ENCODE measurements at places on chromosomes 5 and 9.

DNA sequence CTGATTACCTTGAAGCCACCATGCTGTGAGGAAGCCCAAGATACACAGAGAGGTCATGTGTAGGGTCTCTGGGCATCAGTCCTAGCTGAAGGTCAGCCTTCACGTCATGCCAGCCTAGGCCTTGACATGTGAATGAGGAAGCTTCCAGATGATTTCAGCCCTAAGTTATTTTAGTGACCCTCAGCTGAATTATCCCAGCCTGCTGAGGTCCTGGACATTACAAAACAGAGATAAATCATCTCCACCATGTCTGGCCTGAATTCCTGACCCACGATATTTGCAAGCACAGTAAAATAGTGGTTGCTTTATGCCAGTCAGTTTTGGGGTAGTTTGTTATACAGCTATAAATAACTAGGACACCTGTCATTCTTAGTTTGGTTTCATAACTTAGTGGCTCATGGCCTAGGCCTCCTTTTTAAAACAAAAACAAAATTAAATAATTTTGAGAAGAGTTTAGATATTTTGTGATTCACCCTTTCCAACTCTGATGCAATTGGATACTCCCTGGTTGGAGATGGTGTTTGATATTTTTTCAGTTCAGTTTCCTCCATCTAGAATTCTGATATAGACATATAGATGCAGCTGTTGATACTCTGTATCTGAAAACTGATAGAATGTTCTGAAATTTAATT is 571.3 kb upstream of the CLINT1 start:
- H3K36me3 ChIP-seq: peaks cover 2% of the 10 kb centered on the region
- no peak for DNase-seq
- no peaks in the 10 kb centered on the region for H3K27me3 ChIP-seq
- H3K4me1 ChIP-seq: peaks cover 53% of the 10 kb centered on the region
- no peak overlapping the region for H3K4me3 ChIP-seq
- no peak overlapping the region for H3K27ac ChIP-seq

DNA sequence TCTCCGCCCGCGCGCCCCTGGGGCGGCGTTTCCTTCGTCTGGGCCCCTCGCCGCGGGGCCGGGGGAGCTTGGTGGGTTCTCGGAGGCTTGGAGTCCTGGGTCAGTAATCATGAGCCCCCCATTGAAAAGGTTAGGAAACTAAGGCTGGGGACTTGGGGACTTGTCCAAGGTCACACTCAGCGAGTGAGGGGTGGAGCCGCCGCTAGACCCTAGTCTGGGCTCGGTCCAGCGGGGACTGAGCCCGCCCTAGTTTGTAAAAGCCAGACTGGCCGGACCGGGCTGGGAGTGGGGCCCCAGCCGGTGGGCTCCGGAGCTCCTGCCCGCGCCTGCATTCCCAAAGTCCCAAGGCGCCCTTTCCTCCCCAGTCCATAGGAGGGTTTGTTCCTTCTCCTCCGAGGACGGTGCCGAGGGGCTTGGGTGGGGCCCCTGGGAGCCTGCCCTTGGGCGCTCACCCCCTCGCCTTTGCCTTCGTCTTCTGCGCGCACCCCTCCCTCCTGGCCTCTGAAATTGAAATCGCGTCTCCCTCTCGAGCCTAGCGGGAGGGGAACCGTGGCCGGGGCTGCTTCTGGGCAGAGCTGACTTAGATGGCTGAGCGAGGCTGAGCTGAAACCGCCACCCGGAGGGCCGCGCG is 995 bp downstream of the OLFM1 start:
- H3K27me3 ChIP-seq: peaks cover 51% of the 10 kb centered on the region
- DNase-seq: no peak
- H3K27ac ChIP-seq: no peak overlapping the region
- peaks cover 6% of the 10 kb centered on the region for H3K4me1 ChIP-seq

- H3K27ac ChIP-seq: no peak overlapping the region
- no peak overlapping the region for H3K4me3 ChIP-seq
- DNase-seq: no peak
- H3K36me3 ChIP-seq: no peaks in the 10 kb centered on the region
These were observed 68.3 kb downstream of the HTR4 start for GRCh38 chr5:148585988-148586387.

GRCh38 chr5:44719856-44720255 is 88.9 kb upstream of the MRPS30 start:
- no peaks in the 10 kb centered on the region for H3K36me3 ChIP-seq
- H3K4me1 ChIP-seq: no peaks in the 10 kb centered on the region
- H3K27me3 ChIP-seq: no peaks in the 10 kb centered on the region

DNA sequence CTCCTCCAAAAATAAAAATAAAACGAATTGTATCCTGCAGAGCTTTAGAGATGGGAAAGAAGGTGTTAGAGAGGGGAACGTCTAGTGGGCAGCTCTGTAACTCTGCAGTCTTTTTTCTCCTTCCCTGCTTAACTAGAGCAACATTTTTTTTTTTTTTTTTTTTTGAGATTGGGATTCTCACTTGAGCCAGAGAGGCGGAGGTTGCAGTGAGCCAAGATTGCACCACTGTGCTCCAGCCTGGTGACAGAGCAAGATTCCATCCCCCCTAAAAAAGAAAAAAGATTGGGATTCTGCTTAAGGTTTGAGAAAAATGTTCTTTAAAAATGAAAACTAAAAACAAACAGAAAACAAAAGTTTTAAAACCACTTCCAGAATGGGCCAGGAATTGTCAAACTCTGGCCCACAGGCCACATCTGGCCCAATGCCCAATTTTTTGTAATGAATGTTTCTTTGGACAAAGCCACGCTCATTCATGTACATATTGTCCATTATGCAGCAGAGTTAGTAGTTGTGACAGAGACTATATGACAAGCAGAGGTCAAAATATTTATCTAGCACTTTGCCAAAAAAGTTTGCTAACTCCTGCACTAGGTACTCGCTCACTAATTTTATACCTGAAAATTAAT is 98.5 kb downstream of the ZCCHC7 start:
- no peaks in the 10 kb centered on the region for H3K27me3 ChIP-seq
- H3K27ac ChIP-seq: no peak overlapping the region
- DNase-seq: no peak
- H3K36me3 ChIP-seq: peaks cover 13% of the 10 kb centered on the region
- H3K4me1 ChIP-seq: peaks cover 29% of the 10 kb centered on the region
- no peak overlapping the region for H3K4me3 ChIP-seq

DNA sequence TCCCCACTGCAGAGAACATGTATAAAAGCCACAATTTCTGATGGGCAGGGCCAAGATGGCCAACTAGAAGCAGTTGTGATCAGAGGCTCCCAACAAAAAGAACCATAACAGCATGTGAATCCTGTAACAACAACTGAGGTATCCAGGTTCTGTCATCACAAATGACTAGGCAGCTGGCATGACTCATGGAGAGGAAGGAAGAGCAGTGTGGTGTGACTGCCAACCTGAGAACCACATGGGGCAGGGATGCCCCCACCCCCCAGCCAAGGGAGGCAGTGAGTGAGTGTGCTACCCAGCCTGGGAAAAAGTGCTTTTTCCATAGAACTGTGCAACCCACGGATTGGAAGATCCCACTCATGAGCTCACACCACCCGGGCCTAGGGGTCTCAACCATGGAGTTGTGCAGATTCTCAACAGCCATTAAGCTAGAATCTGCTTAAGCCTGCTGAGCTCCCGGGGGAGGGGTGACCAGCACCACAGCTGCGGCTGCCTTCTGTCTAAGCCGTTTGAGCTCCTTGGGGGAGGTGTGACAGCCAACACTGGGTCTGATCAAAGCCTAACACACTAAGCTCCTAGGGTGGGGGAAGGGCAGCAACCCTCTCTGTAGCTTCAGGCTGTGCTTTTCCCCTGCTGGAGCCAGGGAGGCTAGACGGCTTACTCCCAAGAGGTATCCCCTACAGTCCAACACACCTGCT is 80.1 kb upstream of the DMAC1 start:
- H3K4me3 ChIP-seq: no peak overlapping the region
- H3K27me3 ChIP-seq: no peaks in the 10 kb centered on the region
- H3K36me3 ChIP-seq: peaks cover 3% of the 10 kb centered on the region
- peak; percentile 36 for DNase-seq
- H3K4me1 ChIP-seq: peaks cover 20% of the 10 kb centered on the region
- no peak overlapping the region for H3K27ac ChIP-seq

DNA sequence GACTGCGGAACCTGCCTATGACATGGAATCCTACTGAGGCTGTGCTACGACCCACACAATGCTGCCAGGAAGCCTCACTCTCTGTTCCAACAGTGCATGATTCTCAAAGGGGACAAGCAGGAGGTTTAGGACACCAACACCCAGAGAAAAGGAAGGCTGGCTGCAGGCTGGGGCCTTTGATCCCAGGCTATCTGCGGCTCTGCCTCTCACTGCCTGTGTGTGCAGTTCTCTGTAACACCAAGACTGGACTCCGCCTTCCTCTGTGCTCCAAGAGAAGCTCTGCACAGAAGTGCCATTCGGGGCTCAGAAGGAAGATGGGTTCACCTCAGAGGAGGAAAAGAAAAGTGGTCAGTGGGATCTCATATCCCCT is 20.5 kb downstream of the ANKH start:
- peaks cover 6% of the 10 kb centered on the region for H3K4me1 ChIP-seq
- no peak overlapping the region for H3K4me3 ChIP-seq
- peaks cover 14% of the 10 kb centered on the region for H3K36me3 ChIP-seq
- DNase-seq: no peak
- no peak overlapping the region for H3K27ac ChIP-seq

GRCh38 chr5:158431369-158432029 is 572.6 kb upstream of the CLINT1 start:
- no peaks in the 10 kb centered on the region for H3K27me3 ChIP-seq
- H3K27ac ChIP-seq: peak overlapping the region; percentile 33
- no peak for DNase-seq
- H3K4me1 ChIP-seq: peaks cover 65% of the 10 kb centered on the region
- peaks cover 2% of the 10 kb centered on the region for H3K36me3 ChIP-seq

DNA sequence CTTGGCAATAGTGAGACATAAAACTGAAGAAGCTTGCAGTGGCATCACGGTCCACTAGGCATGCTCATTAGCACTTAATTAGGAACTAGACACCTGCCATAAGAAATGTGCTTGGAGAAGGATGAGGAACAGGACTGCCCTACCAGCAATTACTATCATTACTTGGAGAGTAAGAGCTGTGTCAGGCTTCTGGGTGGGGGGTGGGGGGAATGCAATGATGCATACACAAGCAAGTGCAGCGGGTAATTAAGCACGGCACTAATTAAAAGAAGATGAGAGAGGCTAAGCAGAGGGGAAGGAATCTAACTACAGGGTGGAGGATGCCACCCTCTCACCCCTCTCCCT is 53.1 kb downstream of the TLE1 start:
- H3K27ac ChIP-seq: no peak overlapping the region
- H3K36me3 ChIP-seq: no peaks in the 10 kb centered on the region

- peaks cover 6% of the 10 kb centered on the region for H3K4me1 ChIP-seq
- no peaks in the 10 kb centered on the region for H3K36me3 ChIP-seq
- H3K27ac ChIP-seq: no peak overlapping the region
- DNase-seq: no peak
These were observed 148.7 kb upstream of the SLC12A2 start for GRCh38 chr5:127934791-127935256.

GRCh38 chr9:134627417-134628353 is 13.9 kb upstream of the COL5A1 start:
- H3K27me3 ChIP-seq: no peaks in the 10 kb centered on the region
- H3K36me3 ChIP-seq: no peaks in the 10 kb centered on the region
- no peak overlapping the region for H3K27ac ChIP-seq
- H3K4me3 ChIP-seq: no peak overlapping the region
- H3K4me1 ChIP-seq: no peaks in the 10 kb centered on the region
- DNase-seq: no peak

DNA sequence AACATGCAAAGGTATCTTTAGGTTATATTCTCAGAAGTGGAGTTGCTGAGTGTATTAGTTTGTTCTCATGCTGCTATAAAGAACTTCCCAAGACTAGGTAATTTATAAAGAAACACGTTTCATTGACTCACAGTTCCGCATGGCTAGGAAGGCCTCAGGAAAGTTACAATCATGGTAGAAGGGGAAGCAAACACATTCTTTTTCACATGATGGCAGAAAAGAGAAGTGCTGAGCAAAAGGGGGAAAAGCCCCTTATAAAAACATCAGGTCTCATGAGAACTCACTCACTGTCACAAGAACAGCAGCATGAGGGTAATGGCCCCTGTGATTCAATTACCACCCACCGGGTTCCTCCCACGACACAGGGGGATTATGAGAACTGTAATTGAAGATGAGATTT is 163.6 kb upstream of the PRLR start:
- H3K27me3 ChIP-seq: peaks cover 2% of the 10 kb centered on the region
- no peak for DNase-seq
- H3K36me3 ChIP-seq: no peaks in the 10 kb centered on the region
- no peak overlapping the region for H3K4me3 ChIP-seq
- H3K27ac ChIP-seq: no peak overlapping the region
- H3K4me1 ChIP-seq: no peaks in the 10 kb centered on the region

DNA sequence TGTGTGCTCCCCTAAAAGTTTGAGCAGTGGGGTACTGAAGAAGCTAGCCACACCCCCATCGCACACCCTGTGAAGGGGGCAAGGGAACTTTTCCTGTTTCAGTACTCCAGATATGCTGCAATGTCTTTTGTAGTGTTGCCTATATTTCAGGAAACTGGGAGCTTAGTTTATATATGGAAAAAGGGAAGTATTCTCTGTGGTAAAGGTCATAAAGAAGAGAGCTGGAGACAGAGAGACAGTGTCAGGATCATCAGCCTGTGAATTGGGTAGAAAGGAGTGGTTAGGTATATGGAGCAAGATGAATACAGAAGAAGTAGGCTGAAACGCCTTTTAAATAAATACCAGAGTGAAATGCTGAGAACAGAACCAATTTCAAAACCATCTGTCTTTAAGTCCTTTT is 82.2 kb upstream of the C9orf72 start:
- no peak for DNase-seq
- no peak overlapping the region for H3K27ac ChIP-seq
- no peak overlapping the region for H3K4me3 ChIP-seq
- H3K36me3 ChIP-seq: no peaks in the 10 kb centered on the region

DNA sequence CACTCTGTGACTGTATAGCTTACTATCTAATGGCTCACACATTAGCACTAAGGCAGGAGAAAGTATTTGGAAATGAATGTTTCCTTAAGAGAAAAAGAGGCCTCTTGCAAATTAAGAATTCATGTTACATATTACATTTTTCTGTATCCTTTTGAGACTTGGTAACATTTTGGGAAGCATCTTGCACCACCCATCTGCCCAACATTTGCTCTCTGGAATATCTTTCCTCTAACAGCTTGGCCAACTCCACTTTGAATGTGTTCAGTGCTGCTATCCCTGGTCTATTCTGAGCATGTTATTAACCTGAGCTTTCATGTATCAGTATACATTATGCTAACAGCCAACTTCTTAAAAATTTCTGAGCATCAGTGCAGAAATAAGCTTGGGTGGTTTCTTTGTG is 27.2 kb downstream of the MFAP3 start:
- H3K4me1 ChIP-seq: no peaks in the 10 kb centered on the region
